ENCODE measurements at places on chromosomes 5 and 9.

GRCh38 chr5:68504306-68504705 lies 288.8 kb downstream of the PIK3R1 start:
- DNase-seq, result no peak

DNA sequence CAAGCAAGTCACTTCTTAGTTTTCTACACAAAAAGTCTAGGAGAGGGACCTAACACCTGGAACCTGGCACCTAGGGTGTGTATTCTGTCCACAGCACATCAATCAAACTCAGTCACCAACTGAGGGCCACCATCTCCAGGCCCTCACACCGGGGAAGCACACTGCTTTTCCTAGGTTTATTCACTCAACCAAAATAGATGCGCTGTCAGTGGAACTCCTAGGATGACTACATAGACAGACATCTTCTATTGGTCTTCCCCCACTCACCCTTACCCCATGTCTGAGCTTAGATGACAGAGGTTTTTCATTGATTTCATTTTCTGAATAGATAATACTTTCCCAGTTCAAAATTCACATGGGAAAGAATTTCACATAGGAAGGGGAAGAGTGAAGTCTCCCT lies 59.2 kb downstream of the RNF130 start:
- DNase-seq, result no peak

- DNase-seq, result no peak
These were observed 146.6 kb downstream of the SEC61B start for GRCh38 chr9:99368341-99369326.

DNA sequence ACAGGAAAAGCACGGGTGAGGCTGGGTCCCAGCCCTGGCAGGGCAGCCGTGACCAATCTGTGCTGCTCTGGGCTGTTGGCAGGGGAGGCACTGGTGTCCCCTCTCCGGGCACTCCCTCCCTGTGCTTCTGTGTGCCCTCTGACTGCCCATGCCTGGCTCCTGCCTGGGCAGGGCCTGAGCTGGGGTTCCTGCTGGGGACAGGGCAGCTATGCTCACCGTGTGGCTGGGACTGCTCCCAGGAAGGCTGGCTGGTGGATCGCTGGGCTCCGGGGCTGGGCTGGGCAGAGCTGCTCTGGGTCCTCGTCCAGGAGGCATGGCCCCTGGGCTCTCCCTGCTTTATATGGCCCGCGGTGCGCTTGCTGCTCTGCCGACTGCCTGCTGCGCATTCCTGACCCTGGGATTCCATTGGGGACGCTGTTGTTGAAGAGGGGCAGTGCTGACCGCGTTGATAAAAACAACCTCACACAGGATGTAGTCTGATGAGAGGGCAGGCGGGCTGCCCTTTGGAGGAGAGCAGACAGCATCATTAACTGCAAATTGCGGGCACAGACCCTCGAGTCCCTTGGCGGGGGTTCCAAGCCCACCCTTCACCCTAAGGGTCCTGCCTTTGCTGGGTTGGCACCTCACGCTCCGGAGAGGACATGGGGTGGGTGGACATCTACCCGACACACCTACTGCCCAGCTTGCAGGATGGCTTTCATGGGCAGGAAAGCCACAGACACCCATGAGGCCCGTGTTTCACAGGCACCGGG lies 955 bp downstream of the QRFP start:
- DNase-seq, result no peak

DNA sequence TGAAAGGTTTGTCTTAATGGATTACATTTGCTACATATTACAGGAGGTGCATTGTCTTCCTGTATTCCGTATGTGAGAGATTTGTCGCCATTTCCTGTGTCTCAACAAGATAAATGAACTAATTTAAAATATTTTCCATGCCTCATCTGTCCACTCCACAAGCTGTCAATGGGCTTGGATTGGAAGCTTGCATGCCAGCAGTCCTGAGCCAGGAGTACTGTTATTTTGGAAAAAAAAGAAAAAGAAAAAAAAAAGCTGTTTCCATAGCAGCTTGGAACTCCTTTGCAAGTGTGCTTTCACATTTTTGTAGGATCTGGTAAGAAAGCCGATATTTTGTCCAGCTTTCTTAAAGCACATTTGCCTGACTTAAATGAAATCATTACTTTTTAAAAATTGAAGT lies 330.8 kb downstream of the KDM4C start:
- no peak for DNase-seq

DNA sequence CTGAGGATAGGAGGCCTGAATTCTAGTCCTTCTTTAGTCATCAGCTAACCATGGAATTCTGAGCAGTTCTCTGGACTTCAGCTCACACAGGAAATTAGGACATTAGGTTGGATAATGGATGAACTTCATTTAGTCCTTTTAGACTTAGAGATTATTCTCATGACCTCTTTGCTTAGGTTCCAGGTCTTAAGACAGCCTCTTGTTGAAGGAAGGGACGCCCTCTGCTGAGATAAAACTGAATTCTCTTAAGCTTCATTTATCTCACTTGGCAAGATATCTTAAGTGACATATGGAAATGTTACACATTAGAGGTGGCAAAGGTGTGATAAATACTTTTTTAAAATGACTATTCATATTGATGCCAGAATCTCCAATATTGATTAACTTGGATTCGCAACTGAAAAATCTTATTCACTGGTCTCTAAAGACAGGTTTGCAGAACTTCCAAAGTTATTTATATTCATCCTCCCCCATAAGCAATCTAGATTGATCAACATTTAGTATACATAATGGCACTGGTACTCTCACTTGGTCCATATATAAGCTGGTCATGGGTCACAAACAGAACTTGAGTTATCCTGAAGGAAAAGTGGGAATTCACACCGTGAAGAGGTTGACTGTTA lies 16.9 kb upstream of the ZNF366 start:
- no peak for DNase-seq

DNA sequence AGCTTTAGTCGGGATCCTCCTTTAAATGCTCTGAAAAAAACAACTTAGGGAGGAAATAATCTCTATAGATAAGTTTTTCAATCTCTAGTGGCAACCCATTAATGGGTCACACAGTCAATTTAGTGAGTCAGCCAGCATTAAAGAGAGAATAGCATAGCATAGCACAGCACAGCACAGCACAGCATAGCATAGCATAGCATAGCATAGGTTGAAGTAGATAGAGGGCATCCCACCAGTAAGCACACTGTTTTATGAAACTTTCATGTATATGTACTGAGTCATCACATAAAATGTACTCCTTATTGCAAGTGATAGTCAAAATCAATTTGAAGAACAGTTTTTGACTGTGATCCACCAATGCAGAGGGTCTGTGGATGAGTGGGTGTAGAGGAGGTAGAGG lies 522.9 kb downstream of the CCDC171 start:
- no peak for DNase-seq

DNA sequence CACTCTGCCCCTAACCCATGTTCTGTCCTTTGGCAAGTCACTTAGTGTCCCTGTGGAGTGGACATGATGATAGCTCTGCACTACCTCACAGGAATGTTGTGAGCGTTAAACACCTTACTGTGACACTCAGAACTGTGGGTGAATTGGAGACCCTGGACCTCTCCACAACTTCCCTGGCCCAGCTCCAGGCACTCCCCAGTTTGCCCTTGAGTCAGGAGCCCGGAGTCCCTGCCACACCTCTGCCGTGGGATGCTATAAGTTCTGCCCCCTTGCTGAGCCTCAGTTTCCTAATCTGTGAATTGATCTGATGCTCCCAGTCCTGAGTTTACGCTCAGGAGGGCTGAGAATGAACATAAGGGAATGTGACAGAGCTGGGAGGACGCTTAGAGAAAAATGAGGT lies 34.4 kb downstream of the GSN start:
- DNase-seq, result no peak

- DNase-seq, result no peak
These were observed 1576.5 kb downstream of the EFNA5 start for GRCh38 chr5:106094204-106094607.

DNA sequence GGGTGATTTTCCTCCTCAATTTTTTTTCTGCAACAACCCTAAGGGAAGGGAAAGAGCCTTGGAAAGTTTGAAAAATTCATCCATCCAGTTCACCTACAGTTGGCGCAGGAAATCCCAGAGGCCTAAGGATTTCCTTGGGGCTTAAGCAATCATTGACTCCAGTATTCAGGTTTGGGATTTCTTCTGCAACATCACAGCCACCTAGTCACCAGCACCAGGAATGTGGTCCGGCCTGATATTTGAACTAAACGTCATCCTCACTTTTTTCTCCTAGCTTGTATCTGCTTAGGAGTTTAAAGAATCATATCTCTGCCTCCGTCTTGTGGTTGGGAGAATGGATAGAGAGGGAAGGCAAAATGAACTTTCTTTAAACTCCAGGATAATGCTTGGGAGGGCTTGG lies 20.2 kb upstream of the TLE4 start:
- DNase-seq, result no peak

GRCh38 chr5:161966564-161966963 lies 101.0 kb upstream of the GABRG2 start:
- DNase-seq, result no peak

- no peak for DNase-seq
These were observed 46.8 kb downstream of the LHFPL2 start for GRCh38 chr5:78601559-78602314.

DNA sequence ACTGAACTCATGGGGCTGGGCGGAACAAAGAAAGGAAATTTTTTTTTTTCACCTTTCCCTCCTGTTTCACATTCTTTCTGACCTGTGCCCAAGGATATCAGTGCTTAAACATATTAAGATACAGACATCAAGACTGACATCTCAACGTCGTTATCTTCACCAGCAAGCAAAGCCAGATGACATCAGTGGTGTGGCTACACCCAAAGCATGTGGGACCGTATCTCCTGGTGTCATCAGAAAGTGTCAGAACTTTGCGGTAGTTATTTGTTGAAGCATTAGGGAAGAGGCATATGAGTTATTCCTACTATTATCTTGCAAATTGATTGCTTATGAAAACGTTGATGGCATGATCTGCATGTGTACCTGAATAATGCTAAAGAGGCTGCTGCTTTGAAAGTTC lies 487.4 kb downstream of the TLE4 start:
- DNase-seq, result no peak

DNA sequence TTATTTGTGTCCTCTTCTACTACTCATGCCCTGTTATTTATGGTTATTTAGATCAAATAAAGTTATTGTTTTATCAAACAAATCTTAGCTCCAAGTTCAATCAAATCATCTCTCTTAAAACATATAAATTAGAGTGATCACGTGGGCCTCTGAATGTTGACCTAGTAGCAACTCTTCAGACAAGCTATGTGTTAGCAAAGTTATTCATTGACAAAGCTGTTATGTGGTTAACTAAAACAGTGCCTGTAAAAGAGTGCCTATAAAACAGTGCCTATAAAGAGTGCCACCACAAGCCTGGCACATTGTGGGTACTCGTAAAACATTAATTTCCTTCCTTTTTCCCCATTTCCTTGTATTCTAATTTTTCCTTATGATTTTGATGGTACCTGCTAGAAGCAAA lies 421.9 kb downstream of the HCN1 start:
- DNase-seq, result no peak

GRCh38 chr5:150946351-150946905 lies 41.6 kb upstream of the ZNF300 start:
- DNase-seq, result no peak

GRCh38 chr5:154997746-154998145 lies 15.8 kb upstream of the KIF4B start:
- no peak for DNase-seq

GRCh38 chr9:125472926-125473701 lies 211.5 kb downstream of the GAPVD1 start:
- DNase-seq, result no peak

DNA sequence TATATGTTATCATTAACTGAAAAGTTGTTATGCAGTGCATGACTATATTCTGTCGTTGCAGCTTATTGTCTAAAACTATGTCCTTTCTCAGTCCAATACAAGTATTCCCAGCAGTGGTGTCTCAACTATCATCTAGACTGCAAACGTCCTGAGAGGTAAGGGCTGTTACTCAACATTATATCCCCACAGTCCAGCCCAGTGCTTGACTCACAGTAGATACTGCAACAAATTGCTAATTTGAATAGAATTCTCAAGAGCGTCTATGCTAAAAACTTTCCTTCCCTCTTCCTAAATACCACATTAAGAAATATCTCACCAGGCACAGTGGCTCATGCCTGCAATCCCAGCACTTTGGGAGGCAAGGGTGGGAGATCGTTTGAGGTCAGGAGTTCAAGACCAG lies 37.7 kb upstream of the PCSK5 start:
- DNase-seq, result no peak

- DNase-seq, result no peak
These were observed 46.7 kb downstream of the TNFAIP8 start for GRCh38 chr5:119402555-119402954.

DNA sequence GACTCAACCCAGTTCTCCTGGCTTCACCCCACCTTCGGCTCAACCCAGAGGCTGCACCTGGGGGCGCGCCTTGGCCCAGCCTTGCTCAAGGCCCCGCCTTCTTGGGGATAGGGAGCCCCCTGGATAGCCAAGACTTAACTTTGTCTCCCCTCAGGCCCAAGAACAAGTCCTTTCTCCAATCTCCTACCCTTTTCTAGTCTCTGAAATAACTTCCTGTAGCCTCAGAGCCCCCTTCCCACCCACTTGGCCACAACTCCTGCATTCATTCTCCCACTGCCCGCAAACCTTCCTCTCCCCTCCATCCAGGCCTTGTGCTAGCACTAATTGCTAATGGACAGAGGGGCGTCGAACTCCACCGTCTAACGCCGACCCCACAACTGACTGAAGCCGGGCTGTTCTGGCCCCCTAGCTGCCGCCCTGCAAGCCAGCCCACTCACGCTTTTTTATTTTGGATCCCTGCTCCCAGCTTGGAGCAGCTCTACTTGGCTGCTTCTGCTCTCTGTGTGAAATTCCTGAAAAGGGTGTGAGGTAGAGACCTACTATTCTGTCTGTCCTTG lies 579 bp upstream of the ASTN2 start:
- DNase-seq, result no peak

DNA sequence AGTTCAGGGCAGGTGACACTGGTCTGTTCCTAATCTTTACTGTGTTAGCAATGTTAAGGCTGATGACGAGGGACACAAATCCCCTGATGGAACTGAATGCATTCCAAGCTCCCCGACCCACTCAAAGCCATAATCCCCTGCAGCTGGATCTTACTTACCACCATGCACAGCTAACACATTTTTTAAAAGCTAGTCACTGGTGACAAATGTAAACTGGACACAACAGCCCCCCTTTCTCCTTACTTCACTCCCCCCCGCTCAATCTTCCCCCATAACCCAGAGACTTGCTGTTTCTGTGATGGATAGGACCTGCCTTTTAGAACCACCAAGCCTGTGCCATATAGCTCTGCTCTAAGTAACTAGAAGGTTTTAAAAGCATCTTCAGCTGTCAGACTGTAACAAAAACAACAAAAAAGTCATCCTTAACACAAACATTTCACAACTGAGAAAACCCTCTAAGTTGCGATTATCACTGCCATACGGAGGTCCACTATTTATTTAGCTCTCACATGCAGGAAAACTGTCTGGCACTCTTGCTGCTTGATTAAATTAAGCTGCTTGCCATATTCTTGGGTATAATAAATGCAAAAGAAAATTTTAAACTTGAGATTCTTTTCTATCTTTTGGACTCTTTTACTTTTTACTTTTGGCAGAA lies 44.4 kb downstream of the BNC2 start:
- DNase-seq, result no peak

- no peak for DNase-seq
These were observed 21.8 kb downstream of the NR6A1 start for GRCh38 chr9:124749284-124749683.

GRCh38 chr5:72599519-72600370 lies 92.5 kb upstream of the ZNF366 start:
- DNase-seq, result no peak

GRCh38 chr5:107541400-107541799 lies 129.3 kb downstream of the EFNA5 start:
- DNase-seq, result no peak

- DNase-seq, result peak; percentile 15
These were observed 41.9 kb upstream of the RIC1 start for GRCh38 chr9:5587024-5587423.

Data from activated T-helper 9 cell treated with anti-CD3 and anti-CD28 coated beads, Interleukin-2, amount 50 U/mL, for 16 hours (primary cell).